ENCODE measurements at places on chromosomes 7 and 10. TPM values are rescaled to one million over a fixed set of nuclear protein-coding genes. Genes with fewer than 3 reads are reported as not detected.

- peak; percentile 32 for DNase-seq
These were observed 53.0 kb downstream of the PDGFA start for GRCh38 chr7:466465-467191.

The ITIH2 gene
- total RNA-seq = not detected

The OR13A1 gene
- total RNA-seq = not detected

The OR9A2 gene
- not detected for total RNA-seq

The ERVW-1 gene
- total RNA-seq = not detected

The TIAL1 gene
- 68.3 TPM for total RNA-seq

DNA sequence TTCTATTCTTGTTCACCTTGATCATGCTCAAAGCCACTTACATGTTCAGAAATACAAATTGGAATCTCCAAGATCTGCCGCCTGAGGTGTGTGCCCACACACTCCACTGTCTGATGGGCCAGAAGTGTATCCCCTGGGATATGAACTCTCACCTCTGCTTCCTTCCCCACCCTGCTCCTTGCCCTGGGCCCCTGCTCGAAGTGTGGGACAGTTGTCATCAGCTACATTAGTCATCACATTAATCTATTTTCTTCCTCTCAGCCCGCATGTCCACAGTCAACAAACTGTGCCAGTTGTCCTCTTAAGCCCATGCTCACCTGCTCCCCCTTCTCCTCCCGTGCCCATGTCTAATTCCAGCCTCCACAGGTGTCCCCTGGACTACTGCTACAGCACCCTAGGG is 154.7 kb downstream of the PTPN20 start:
- no peak for DNase-seq

DNA sequence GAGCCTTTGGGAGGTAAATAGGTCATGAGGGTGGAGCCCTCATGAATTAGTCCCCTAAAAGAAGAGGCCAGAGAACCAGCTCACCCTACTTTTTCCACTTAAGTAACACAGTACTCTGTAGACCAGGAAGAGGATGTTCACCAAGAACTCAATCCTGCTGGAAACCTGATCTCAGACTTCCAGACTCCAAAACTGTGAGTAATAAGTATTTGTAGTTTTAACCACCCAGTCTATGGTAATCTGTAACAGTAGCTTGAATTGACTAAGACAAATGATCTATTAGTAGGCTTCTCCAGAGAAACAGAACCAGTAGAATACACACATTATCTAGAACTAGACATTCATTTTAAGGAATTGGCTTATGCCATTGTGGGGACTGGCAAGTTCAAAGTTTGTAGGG is 51.5 kb downstream of the ANKMY2 start:
- DNase-seq = no peak

DNA sequence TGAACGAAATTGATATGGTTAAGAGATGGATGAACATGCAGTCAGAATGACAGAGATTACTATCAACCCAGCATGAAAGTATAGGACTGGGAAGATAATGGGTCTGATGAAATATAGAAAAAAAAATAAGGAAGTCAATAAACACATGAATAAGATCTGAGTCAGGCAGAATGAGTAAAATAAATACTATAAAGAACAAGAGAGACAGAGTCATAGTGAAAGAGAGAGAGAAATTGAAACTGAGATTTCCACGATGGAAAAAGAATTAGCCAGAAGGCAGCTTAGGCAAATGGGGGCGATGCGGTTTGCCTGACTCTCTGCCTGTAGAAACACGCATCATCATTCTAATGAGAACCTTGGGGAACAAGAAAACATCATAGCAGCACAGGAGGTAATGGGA is 26.6 kb downstream of the SEMA3D start:
- no peak for DNase-seq

Measured in sigmoid colon (tissue), 7 donors.